ENCODE measurements at places on chromosomes 3 and 15.

- DNase-seq = no peak
Measured at GRCh38 chr3:23880703-23881339, 36.0 kb downstream of the NKIRAS1 start.

DNA sequence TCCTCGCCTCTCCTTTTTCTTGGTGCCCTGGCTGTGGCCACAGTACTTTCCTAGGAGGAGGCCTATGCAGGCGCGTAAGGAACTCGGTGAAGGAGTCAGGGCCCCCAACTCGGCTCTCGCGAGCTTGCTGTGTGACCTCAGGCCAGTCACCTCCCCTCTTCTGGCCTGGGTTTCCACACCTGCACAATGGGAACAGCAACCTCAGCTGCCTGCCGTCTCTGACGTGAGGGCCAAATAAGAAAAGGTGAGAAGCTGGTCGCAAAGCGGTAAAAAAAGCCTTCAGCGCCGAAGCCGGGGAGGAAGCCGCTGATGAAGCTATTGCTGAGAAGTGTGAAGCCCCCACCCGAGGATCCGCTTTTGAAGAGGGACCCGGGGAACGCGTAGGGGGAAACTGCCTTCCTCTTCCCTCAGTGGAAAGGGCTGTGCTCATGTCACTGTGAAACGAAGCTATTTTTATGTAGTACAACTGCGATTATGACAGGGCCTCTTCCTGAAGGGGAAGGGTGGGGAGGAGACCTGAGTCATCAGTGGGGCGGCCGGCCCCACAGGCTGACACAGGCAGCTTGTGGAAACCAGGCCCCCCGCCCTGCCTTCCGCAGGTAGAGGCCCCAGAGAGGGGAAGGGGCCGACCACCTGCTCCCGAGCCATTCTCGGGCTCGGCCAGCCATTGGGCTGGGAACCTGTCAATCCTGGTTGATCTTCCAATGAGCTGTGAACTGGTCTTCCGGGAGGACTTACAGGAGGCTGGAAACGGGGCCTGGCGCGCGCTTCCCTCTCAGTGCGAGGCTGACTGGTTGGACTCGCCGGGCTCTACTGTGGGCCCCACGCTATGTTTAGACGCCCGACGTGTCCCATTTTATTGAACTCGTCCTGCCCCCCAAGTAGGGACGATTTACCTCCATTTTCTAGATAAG is 18.0 kb upstream of the ANKDD1A start:
- DNase-seq = peak; percentile 99

GRCh38 chr3:11601446-11602238 is 42.1 kb downstream of the VGLL4 start:
- DNase-seq = peak; percentile 77

- no peak for DNase-seq
Measured at GRCh38 chr3:88784925-88785324, 322.5 kb upstream of the EPHA3 start.

- no peak for DNase-seq
Measured at GRCh38 chr3:150443331-150443741, 35.2 kb downstream of the TSC22D2 start.
